AG08395 (cell line): ENCODE measurements at places on chromosomes 11 and 22.
A peak's percentile ranks its signal among the peaks of the same experiment; 100 is the strongest.

DNA sequence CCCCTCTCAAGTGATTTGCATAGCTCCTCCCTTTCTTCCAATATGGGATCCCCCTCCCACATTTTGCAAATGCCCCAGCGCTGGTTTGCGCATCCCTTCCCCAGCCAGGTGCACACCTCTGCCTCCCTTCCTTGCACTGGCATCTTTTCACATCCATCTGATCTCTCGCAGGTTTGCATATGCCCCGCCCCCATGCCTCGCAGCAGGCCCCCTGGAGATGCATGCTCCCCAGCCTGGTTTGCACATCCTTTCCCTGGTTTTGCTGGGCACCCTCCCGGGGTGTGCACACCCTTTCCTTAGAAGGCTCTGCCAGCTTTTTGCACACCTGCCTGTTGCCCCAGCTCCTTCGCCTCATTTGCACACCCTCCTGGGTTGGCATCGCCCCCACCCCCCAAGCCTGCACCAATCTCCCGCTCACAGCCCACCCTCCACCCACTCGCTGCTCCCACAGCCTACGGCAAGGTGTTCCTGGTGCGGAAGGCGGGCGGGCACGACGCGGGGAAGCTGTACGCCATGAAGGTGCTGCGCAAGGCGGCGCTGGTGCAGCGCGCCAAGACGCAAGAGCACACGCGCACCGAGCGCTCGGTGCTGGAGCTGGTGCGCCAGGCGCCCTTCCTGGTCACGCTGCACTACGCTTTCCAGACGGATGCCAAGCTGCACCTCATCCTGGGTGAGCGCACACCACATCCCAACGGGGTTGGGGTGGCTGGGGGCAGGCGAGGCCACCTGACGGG lies 917 bp downstream of the RPS6KA4 start:
- no peak for DNase-seq

GRCh38 chr11:134581121-134581626 lies 169.1 kb upstream of the B3GAT1 start:
- no peak for DNase-seq

DNA sequence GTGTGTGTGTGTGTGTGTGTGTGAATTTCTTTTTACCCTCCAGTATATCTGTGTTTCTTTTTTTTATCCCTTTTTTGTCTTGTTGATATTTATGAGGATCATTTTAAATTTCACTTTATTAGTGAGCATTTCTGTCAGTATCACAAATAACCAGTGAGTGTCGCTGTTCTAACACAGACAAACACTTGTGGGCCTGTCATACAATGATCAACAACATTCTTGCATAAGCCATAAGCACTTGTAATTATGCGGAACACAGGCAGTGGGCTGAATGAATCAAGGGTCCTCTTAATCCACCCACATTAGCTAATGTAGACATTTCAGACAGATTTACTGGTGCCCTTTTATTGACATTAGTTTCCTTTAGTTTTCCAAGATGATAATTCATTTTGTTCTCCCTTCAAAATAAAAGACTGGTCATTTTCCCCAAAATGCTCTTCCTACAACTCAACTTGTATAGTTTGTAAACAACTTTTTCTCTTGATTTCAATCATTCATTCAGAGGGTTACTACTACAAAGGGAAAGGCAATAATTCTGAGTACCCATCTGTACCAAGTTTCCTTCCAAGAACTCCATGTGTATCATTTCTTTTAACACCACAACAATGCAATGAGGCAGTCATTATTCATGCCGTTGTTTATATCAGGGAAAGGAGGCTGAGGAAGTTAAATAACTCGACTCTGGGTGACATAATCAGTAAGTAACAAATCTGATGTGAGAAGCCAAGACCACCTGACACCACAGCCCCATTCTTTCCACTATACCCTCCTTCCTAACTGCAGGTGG lies 34.5 kb upstream of the ANO3 start:
- peak; percentile 54 for DNase-seq

DNA sequence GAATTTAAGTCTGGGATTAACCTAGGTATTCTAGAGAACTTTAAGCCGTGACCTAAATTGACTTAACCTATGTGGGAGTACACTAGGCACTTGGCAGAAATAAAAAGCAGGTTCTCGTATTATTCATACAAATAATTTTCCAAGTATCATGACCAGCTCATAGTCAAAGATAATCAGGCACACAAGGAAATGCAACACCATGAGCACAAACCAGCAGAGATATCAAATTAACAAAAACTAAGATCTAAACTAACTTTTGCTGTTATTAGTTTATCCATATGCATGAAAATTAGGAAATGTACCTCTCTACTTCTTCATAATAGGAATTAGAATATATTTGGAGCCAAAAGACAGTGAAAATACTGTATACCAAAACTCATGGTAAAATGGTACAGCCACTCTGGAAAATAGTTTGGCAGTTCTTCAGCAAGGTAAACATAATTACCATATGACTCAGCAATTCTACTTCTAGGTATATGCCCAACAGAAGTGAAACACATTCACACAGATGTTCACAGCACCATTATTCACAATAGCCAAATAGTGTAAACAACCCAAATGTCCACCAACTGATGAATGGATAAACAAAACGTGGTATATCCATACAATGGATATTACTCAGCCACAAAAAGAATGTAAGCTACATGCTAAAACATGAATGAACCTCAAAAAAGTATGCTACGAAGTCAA lies 154.1 kb downstream of the ENTHD1 start:
- no peak for DNase-seq

- no peak for DNase-seq
Observed at GRCh38 chr11:1759851-1760220, 3.9 kb downstream of the CTSD start.

GRCh38 chr11:13602844-13603243 lies 65.6 kb upstream of the FAR1 start:
- DNase-seq, result no peak
